ACHN (cell line): ENCODE measurements at places on chromosomes 16 and 17.

GRCh38 chr17:2822358-2822757, 26.1 kb downstream of the RAP1GAP2 start:
- no peak for DNase-seq

DNA sequence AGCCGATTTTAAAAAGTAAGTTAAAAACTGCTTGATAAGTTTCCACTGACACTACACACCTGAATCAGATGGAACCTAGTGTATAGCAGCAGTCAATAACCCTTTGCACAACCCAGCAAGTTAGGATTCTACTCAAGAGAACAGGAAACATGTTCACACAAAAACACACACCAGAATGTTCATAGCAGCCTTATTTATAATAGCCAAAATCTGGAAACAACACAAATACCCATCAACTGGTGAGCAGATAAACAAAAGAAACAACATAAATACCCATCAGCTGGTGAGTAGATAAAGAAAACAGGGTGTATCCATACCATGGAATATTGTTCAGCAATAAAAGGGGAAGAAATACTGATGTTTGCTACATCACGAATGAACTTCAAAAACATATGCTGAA, 2.7 kb upstream of the CDH11 start:
- no peak for DNase-seq

DNA sequence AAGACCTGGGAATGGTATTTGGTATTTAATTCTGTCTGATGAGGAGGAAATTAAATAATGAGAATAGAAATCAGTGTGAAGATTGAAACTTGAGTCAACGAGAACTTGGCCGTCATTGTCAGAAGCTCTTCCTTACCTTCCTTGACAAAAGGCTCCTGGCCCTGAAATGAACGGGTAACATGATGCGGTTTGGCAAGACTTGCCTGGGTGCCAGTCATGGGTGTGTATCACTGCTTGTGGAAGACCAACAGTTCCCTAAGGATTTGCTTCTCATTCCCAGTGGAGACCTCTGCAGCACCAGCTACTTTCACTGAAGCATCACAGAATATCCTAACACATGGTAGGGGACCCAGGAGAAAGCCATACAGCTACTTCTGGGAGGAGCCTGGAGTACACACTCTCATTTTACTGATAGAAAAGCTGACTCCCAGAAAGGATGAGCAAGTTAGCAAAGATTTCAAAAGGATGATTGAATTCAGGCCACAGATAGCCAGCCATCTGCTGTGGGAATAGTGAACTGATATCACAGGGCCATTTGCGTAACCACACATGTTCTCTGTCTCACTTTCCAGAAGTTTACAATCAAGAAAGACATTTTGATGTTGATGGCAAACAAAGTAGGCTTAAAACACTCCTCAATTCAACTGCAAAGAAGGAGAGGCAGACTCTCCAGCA, 258.1 kb upstream of the SALL1 start:
- no peak for DNase-seq

- DNase-seq = no peak
These were observed 24.0 kb downstream of the PARN start for GRCh38 chr16:14606102-14606501.

GRCh38 chr17:29959658-29960337, 18.4 kb downstream of the EFCAB5 start:
- no peak for DNase-seq

- no peak for DNase-seq
These were observed 84.7 kb downstream of the LMF1 start for GRCh38 chr16:886084-886543.

DNA sequence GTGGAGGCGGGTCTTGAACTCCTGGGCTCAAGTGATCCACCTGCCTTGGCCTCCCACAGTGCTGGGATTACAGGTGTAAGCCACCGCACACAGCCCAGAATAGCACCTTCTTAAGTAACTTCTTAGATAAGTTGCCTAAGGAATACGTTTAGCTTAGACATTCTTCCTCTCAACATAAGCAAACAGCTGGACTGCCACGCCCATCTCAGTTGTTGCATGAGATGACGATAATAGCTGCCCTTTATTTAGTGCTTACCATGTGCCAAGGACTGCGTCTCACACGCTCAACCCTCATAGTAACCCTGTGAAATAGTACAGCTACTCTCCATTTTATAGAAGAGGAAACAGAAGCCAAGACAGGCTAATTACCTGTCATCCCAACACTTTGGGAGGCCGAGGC, 11.8 kb downstream of the HASPIN start:
- DNase-seq = no peak

- no peak for DNase-seq
These were observed 39.3 kb downstream of the CHD9 start for GRCh38 chr16:53094013-53094630.
